ENCODE measurements at places on chromosomes 5 and 9.

DNA sequence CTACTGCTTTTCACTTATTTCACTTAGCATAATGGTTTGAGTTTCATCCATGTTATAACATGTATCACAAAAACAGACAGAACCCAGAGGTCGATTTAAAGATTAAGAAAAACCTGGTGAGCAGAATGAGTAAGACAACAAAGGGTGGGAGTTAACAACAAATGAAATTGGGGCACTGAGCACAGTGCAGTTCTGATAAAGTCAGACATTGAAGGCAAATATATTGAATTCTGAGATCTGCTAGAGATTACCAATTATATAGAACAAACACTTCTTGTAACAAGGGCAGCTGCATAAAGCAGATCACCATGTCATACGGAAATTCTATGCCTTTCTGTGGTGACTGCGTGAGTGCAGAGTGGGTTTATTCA is 517.3 kb upstream of the RORB start:
- no peak overlapping the region for H3K27ac ChIP-seq
- no peak for DNase-seq
- no peaks in the 10 kb centered on the region for H3K4me1 ChIP-seq
- no peak overlapping the region for H3K4me3 ChIP-seq

- DNase-seq = no peak
- no peak overlapping the region for H3K4me3 ChIP-seq
- no peaks in the 10 kb centered on the region for H3K36me3 ChIP-seq
- no peak overlapping the region for H3K27ac ChIP-seq
Measured at GRCh38 chr5:74352256-74352655, 288.3 kb downstream of the ENC1 start.

GRCh38 chr5:5671823-5672222 is 249.3 kb downstream of the ICE1 start:
- H3K4me3 ChIP-seq = no peak overlapping the region
- H3K27ac ChIP-seq = no peak overlapping the region
- DNase-seq = no peak

- no peaks in the 10 kb centered on the region for H3K4me1 ChIP-seq
- DNase-seq = no peak
- H3K4me3 ChIP-seq = no peak overlapping the region
- no peak overlapping the region for H3K27ac ChIP-seq
- peaks cover 6% of the 10 kb centered on the region for H3K36me3 ChIP-seq
Measured at GRCh38 chr5:107948377-107948776, 277.6 kb upstream of the EFNA5 start.

DNA sequence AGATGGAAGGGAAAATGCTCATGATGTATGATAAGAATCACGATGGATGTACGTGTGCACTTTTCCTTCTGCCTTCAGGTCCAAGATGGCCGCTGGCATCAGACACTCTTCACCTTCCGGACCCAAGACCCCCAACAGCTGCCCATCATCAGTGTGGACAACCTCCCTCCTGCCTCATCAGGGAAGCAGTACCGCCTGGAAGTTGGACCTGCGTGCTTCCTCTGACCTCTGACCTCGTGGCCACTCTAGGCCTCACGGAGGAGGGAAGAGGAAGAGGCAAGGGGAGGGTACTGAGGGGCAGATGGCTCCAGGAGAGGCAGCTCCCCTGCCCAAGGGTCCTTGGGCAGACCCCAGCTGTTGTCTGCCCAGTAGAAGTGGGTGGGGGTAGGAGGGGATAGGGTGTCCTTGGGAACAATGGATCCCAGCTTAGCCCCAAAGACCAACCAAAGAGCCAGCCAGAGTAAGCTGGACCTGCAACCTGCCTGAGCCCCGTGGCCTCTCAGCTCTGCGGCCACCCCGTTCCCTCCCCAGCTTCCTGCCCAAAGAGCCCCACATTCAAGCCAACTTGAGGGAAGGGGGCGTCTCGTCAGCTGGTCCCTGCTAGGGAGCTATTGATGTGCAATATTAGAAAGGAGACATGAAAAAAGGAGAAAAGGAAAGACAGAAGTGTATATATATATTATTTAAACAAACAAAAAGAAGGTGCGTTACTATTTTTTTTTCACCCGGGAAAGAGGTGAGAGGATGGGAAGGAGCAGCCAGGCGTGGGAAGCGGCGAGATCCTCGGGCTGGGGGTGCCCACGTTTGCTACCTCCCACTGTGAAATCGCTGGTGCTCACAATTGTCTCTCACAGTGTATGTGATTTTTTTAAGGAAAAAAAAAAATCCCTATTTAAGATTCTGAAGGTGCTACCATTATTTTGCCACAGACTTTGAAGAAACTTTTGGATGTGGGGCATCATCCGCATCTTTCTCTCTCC is 12.1 kb upstream of the ORM1 start:
- H3K27ac ChIP-seq = no peak overlapping the region
- H3K4me1 ChIP-seq = peaks cover 2% of the 10 kb centered on the region
- H3K36me3 ChIP-seq = no peaks in the 10 kb centered on the region
- H3K4me3 ChIP-seq = no peak overlapping the region

- H3K27ac ChIP-seq = no peak overlapping the region
- H3K36me3 ChIP-seq = no peaks in the 10 kb centered on the region
- H3K4me3 ChIP-seq = no peak overlapping the region
- peaks cover 5% of the 10 kb centered on the region for H3K27me3 ChIP-seq
- DNase-seq = no peak
- H3K4me1 ChIP-seq = peaks cover 30% of the 10 kb centered on the region
Measured at GRCh38 chr9:126394802-126395201, 68.2 kb downstream of the MVB12B start.

DNA sequence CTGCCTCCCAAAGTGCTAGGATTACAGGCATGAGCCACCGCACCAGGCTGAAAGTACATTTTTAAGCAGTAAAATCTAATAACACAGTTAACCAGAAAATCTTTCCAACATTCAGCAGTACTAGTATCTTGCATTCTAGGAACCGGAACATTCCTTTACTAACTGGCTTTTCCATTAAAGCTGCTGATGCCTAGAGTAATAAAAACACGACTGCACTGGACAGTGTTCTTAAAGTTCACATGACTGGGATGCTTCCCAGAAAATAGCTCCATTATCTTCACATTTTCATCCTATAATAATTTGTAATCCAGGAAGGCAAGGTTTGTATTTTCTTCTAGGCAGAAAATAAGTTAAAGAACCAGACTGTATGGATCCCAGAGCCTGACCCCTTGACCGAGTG is 9.8 kb downstream of the PTPN3 start:
- no peak overlapping the region for H3K4me3 ChIP-seq
- no peak overlapping the region for H3K27ac ChIP-seq
- no peak for DNase-seq
- H3K4me1 ChIP-seq = no peaks in the 10 kb centered on the region
- no peaks in the 10 kb centered on the region for H3K36me3 ChIP-seq

DNA sequence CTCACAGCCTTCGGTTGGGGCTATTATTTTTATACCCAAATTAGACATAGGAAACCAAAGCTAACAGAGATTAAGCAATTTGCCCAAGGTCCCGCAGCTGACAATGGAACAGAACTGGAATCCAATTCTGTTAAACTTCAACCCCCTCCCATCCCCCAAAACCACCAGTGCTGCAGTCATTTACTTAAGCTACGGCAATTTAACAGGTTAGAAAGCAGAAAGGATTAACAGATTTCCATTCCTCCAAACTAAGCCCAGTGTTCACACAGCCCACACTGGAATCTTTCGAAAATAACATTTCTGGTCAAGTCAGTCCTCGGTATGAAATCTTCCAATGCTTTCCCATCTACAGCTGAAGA is 1023.1 kb upstream of the DMAC1 start:
- DNase-seq = no peak
- no peaks in the 10 kb centered on the region for H3K27me3 ChIP-seq
- H3K4me1 ChIP-seq = no peaks in the 10 kb centered on the region
- H3K36me3 ChIP-seq = no peaks in the 10 kb centered on the region
- H3K4me3 ChIP-seq = no peak overlapping the region

DNA sequence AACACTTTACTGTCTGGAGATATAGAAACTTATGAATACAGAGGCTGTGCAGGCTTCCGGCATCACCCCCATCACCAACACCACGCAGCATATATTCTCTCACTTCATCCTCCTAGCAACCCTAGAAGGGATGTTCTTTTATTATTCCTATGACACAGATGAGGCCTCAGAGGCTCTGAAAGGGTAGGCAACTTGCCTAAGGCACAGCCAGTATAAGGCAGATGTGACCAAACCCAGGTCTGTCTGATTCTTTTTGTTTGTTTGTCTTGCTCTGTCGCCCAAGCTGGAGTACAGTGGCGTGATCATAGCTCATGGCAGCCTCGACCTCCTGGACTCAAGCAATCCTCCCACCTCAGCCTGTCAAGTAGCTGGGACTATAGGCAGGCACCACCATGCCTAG is 22.8 kb upstream of the CORO2A start:
- H3K4me1 ChIP-seq = no peaks in the 10 kb centered on the region
- no peak for DNase-seq
- no peak overlapping the region for H3K27ac ChIP-seq
- no peak overlapping the region for H3K4me3 ChIP-seq
- H3K36me3 ChIP-seq = peaks cover 7% of the 10 kb centered on the region
- no peaks in the 10 kb centered on the region for H3K27me3 ChIP-seq

GRCh38 chr9:94638335-94639060 is 820 bp downstream of the FBP1 start:
- peak overlapping the region; percentile 62 for H3K27ac ChIP-seq
- H3K27me3 ChIP-seq = peaks cover 7% of the 10 kb centered on the region
- H3K36me3 ChIP-seq = peaks cover 2% of the 10 kb centered on the region
- H3K4me3 ChIP-seq = peak overlapping the region; percentile 96
- DNase-seq = no peak
- peaks cover 18% of the 10 kb centered on the region for H3K4me1 ChIP-seq

- H3K27me3 ChIP-seq = no peaks in the 10 kb centered on the region
- peaks cover 9% of the 10 kb centered on the region for H3K36me3 ChIP-seq
- H3K4me1 ChIP-seq = no peaks in the 10 kb centered on the region
- H3K27ac ChIP-seq = no peak overlapping the region
- H3K4me3 ChIP-seq = no peak overlapping the region
Measured at GRCh38 chr5:62621280-62621679, 42.7 kb downstream of the LRRC70 start.

GRCh38 chr9:21016701-21017491 is 14.5 kb downstream of the HACD4 start:
- no peak overlapping the region for H3K4me3 ChIP-seq
- H3K27ac ChIP-seq = no peak overlapping the region
- H3K36me3 ChIP-seq = peaks cover 42% of the 10 kb centered on the region
- no peak for DNase-seq
- peaks cover 18% of the 10 kb centered on the region for H3K4me1 ChIP-seq

GRCh38 chr5:42587096-42587723 is 164.0 kb downstream of the GHR start:
- H3K4me3 ChIP-seq = no peak overlapping the region
- no peak overlapping the region for H3K27ac ChIP-seq
- no peaks in the 10 kb centered on the region for H3K36me3 ChIP-seq

GRCh38 chr5:124342027-124342471 is 404.4 kb downstream of the ZNF608 start:
- no peak overlapping the region for H3K27ac ChIP-seq
- H3K4me3 ChIP-seq = no peak overlapping the region
- H3K36me3 ChIP-seq = no peaks in the 10 kb centered on the region
- no peaks in the 10 kb centered on the region for H3K4me1 ChIP-seq
- DNase-seq = no peak

- H3K36me3 ChIP-seq = no peaks in the 10 kb centered on the region
- H3K27ac ChIP-seq = no peak overlapping the region
- no peak for DNase-seq
- H3K4me1 ChIP-seq = no peaks in the 10 kb centered on the region
- H3K27me3 ChIP-seq = no peaks in the 10 kb centered on the region
Measured at GRCh38 chr5:117792476-117792875, 1195.9 kb downstream of the DTWD2 start.

Data from activated B cell treated with CpG ODN at 0.5 μM for 24 hours (primary cell).